ENCODE measurements at places on chromosomes 1 and 21. TPM values are rescaled to one million over a fixed set of nuclear protein-coding genes. Genes with fewer than 3 reads are reported as not detected.

Gene LCA5L
- total RNA-seq = 2.0 TPM

Gene FAM163A
- not detected for total RNA-seq

Gene F13B
- not detected for total RNA-seq

Gene PTGS2
- total RNA-seq = 2.5 TPM

Gene RNU1-3
- 1,356 TPM for total RNA-seq

Gene SH2D1B
- not detected for total RNA-seq

Gene RNU1-1
- 1,356 TPM for total RNA-seq

Gene GNAT2
- not detected for total RNA-seq

Gene EPHA2
- 140 TPM for total RNA-seq

Gene ZNF648
- not detected for total RNA-seq

Gene ARHGEF16
- 4.1 TPM for total RNA-seq

Gene TPTE
- not detected for total RNA-seq

Gene ANKRD45
- total RNA-seq = 1.8 TPM

Gene MGST3
- total RNA-seq = 210 TPM

Gene ATPAF1
- 20.2 TPM for total RNA-seq

Gene GCSAML
- total RNA-seq = 0.14 TPM

Gene ZFYVE9
- 16.4 TPM for total RNA-seq

Gene TTC39A
- total RNA-seq = 1.4 TPM

Gene CAMSAP2
- 45.6 TPM for total RNA-seq

Gene PSMB2
- total RNA-seq = 98.6 TPM

Gene PRKCZ
- 28.6 TPM for total RNA-seq

Gene LRRC71
- total RNA-seq = not detected

Gene CELA3A
- not detected for total RNA-seq

Gene AQP10
- total RNA-seq = not detected

Gene SELE
- total RNA-seq = not detected

Gene LPAR3
- 0.91 TPM for total RNA-seq

Gene ANKRD13C
- 22.0 TPM for total RNA-seq

Gene NBPF4
- total RNA-seq = not detected
